Forelimb muscle (tissue), 1 donor: ENCODE measurements at places on chromosomes 7 and 10. TPM values are rescaled to one million over a fixed set of nuclear protein-coding genes. Genes with fewer than 3 reads are reported as not detected.
A peak's percentile ranks its signal among the peaks of the same experiment; 100 is the strongest.

DNA sequence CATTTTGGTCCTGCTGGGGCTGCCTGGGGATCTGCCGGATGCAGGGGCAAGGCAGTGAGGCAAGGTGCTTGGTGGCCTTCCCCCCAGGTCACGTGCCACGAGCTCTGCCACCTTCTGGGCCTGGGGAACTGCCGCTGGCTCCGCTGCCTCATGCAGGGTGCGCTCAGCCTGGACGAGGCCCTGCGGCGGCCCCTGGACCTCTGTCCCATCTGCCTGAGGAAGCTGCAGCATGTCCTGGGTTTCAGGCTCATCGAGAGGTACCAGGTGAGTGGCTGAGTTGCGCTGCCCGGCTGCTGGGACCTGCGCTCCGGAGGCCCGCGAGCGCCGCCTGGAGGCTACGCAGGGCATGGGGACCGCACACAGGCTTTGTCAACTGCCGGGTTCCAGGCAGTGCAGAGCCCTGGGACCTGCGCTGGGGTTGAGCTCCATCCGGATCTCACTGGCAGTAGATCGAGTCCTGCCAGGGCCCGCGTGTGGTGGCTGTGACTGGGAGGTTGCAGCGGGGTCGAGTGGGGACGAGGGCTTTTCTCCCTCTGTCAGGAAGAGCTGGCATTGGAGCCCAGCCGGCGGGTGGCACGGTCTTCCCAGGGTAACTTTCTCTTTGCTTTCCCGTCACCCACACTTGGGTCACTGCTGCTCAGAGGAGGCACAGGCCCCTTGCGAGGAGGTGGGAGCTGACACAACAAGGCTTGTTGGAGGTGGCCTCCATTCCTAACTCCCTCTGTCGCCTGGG, 21.7 kb downstream of the AMZ1 start:
- DNase-seq, result no peak

The ANKRD22 gene
- polyA plus RNA-seq, result 0.11 TPM

The FLNC gene
- polyA plus RNA-seq, result 642 TPM

The SKAP2 gene
- polyA plus RNA-seq, result 11.3 TPM

GRCh38 chr10:22560913-22561239, 153.5 kb downstream of the PIP4K2A start:
- no peak for DNase-seq

- DNase-seq, result no peak
These were observed 4.1 kb upstream of the ARHGAP22 start for GRCh38 chr10:48608976-48609375.

DNA sequence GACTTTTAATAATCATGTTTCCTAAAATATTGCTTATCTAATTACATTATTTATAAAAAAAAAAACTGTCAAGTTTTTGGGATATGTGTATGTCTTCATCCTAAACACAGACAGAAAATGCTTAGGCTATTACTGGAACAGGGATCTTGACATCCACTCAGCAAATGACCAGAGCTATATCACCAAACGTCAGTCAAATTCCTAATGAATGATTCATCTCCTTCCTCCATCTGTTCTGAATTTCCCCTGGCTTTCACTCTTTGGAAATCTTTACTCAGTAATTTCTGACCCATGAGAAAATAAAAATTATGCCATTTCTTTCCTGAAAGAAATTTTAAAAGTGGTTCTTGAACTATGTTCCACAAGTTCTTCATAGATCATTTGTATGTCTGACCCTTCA, 552.4 kb upstream of the KCND2 start:
- DNase-seq, result peak; percentile 13

GRCh38 chr10:123045961-123046731, 37.3 kb downstream of the ACADSB start:
- DNase-seq, result no peak

DNA sequence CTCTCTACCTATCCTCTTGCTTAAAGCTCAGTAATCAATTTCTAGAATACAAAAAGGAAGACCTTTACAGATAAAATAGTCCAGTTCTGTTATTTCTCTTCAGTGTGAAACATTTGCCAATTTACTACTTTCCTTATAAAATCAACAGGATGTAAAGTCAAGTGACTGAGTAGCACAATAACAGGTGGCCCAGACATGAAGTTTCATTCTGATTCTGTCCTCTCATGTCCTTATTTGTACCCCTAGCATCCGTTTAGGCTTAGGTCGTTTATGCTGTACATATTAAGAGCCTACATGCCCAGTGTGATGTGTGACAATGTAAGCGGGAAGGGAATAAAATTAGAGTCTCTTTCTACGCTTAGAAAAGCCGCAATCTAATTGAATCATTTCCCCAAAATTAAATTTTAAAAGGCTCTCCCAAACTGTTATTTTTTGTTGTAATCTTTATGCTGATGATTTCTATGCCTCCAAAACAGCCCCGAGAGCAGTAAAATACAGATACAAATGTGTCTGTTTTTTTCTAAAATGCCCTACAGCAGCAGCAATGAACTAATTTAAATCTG, 29.1 kb downstream of the EPC1 start:
- DNase-seq, result no peak

The FBXO24 gene
- polyA plus RNA-seq, result 1.0 TPM

DNA sequence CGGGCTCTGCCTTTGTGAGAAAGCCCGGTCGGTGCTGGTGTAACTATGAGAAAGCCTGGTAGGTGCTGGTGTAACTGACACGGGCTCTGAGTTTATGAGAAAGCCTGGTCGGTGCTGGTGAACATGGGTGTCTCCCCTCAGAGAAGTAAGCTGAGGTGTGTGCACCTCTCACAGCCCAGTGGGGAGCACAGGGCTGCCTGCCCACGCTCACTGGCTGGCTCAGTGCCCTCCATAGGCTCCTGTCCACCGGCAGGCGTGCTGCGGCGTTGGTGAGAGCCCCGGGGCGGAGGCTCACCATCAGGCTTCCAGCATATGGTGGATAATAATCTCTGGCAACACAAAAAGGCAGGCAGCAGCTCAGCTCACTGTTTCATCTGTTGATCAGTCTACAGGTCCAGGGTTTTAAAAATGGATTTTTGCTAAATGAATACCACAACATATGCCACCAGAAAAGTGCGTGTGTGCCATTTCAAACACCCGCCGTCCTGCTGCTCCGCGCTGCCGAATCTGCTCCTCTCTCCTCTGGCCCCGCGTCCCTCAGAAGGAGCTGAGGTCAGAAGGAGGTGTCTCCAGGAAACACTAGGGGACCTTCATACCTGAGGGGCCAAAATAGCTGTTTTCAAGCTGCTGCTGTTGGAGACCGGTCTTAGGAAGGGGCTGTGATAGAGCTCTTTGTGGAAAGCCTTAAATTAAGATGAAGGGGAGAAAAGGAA, 365.7 kb downstream of the DNAJB6 start:
- no peak for DNase-seq

DNA sequence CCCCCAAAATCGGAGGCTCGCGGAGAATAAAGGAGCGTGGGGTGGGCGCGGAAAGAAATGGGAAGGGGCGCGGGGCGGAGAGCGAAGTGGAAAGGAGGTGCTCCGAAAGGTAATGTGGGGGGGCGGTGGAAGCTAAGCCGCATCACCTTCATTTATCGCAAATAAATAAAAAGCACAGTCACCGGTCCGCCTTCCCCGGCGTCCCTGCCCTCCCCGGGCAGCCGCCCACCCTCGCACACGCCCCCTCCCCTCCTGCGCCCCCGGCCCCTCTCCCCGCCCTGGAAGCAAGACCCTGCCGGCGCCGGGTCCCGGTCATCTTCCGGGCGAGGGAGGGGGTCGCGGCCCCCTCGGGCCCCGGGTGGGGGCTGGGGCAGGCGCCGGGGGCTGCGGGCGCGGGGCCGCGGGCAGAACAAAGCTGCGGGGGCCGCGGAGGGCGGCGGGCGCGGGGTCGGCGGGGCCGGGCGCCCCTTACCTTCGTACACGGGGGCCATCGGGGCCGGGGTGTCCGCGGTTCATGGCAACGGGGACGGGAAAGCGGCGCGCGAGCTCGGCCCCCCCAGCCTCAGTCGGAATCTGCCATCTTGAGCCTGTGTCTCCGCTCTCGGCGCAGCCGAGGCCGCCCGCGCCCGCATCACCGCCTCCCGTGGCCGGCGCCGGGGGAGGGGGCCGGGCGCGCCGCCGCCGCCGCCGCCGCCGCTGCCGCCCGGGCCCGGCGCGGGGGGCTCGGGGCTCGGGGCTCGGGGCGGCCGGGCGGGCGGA, 486 bp downstream of the HIPK2 start:
- DNase-seq, result no peak

- no peak for DNase-seq
These were observed 4.7 kb upstream of the COMTD1 start for GRCh38 chr10:75240329-75241076.

DNA sequence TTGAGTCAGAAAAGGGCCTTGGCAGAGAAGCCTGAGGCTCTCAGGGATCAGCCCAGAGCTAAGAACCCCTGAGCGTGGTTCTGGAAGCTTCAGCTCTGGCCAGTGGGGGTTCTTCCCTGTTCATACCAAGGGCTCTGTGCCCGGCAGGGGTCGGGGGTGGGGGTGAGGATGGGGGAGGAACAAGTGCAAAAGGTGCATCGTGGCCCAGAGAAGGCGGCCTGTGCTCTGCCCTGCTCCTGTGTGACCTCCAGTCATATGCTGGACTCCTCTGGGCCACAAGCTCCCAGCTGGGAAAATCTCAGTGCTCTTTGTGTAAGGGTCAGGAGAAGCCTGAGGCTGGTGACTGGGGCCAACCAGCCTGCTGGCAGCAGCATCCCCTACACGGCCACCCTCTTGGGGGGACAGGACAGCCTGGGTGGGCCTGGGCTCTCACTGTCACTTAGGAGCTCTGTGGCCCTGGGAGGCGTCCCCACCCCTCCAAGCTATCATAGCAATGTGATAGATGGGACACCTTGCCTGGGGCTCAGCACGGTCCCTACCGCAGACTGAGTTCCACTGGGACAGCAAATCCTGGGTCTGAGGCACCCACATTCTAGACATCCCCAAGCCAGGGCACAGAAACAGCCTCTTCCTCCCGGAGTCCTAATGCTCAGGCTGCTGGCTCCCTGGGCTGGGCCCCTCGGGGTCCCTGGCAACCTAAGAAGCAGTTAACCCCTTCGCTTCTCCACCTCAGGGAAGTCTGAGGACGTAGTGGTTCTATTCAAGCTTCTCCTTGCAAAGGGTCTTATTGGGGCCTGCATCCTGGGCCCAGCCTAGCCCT, 2.5 kb downstream of the MMRN2 start:
- no peak for DNase-seq

The TAS2R5 gene
- 2.4 TPM for polyA plus RNA-seq

GRCh38 chr7:104123786-104124185, 84.0 kb downstream of the ORC5 start:
- DNase-seq, result no peak
